ENCODE measurements at places on chromosomes 1 and 21. TPM values are rescaled to one million over a fixed set of nuclear protein-coding genes. Genes with fewer than 3 reads are reported as not detected.

DYNLT4 gene
- not detected for polyA plus RNA-seq

RFX5 gene
- polyA plus RNA-seq: 30.0 TPM

IFNLR1 gene
- not detected for polyA plus RNA-seq

TSPAN2 gene
- polyA plus RNA-seq: 50.1 TPM

FMO4 gene
- 2.6 TPM for polyA plus RNA-seq

Data from immature natural killer cell (primary cell).